GM23338 (cell line): ENCODE measurements at places on chromosomes 2 and 18. TPM values are rescaled to one million over a fixed set of nuclear protein-coding genes. Genes with fewer than 3 reads are reported as not detected.
A peak's percentile ranks its signal among the peaks of the same experiment; 100 is the strongest.

- no peak for DNase-seq
Observed at GRCh38 chr18:23538001-23538400, 34.7 kb downstream of the RMC1 start.

Gene SERPINB13
- not detected in 2 replicates for total RNA-seq

- no peak for DNase-seq
Observed at GRCh38 chr2:40098786-40099470, 319.9 kb upstream of the THUMPD2 start.

GRCh38 chr2:232587512-232587911 lies 37.0 kb downstream of the EIF4E2 start:
- no peak for DNase-seq

Gene STON1
- total RNA-seq, result 14.4 and 14.9 TPM in 2 replicates

Gene GNLY
- total RNA-seq, result not detected in 2 replicates

DNA sequence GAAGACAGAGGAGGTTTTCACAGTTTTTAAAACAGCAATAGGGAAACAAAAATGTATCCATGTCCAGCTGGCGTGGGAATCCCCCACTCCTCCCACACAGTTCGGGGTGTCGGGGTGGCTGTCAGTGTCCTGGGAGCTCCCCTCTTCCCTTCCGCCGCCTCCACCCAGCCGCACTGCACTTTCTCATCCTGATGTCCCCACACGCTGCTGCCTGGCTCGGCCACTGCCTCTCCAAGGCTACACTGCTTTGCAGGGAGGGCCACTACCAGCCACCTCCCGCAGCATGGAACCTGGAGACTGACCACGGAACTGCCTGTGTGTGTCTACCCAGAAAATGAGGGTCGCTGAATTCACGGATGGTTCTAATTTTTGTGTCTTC lies 138.7 kb upstream of the CTDP1 start:
- no peak for DNase-seq

- DNase-seq, result no peak
Observed at GRCh38 chr2:124032799-124033198, 7.7 kb downstream of the CNTNAP5 start.

Gene APCDD1
- 0.97 and 1.0 TPM in 2 replicates for total RNA-seq

GRCh38 chr2:190468814-190469569 lies 60.8 kb downstream of the MFSD6 start:
- DNase-seq, result no peak

DNA sequence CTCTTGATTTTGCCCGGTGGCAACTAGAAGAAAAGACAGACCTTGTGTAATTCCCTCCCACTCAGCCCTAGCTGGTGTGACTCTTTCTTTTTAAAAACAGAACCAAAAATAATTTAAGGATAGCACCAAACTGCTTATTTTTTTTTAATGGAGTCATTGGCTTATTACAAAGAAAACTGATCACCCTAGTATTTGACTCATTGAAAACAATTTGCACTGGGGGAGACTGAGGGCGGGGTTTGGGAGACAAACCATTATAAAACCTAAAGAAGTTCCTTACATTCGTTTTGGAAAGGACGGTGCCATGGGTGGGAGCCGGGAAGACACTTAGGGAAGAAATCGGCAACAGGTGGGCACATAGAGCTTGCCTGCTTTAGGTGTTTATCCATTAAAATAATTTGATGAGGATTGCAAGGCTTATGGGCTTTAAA lies 2.5 kb downstream of the PAX3 start:
- no peak for DNase-seq

GRCh38 chr18:11320986-11321385 lies 171.6 kb upstream of the PIEZO2 start:
- no peak for DNase-seq

DNA sequence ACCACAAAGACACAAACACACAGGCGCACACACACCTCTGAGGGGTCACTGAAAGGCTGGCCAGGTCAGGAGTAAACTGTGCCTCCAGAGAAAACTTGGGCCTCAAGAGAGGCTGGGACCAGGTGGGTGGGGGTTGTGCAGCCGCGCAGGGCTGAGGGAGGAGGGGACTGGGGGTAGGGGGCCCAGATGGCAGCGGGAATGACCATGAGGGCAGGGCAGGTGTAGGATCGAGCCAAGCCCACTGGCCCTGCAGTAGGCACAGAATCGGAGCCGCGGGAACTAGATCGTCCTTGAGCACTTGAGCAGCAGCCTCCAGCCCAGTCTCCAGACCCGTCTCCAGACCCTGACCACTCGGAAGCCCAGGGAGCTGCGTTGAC lies 36.8 kb downstream of the ANKMY1 start:
- peak; percentile 12 for DNase-seq

Gene MORN2
- total RNA-seq, result 5.9 and 7.6 TPM in 2 replicates

DNA sequence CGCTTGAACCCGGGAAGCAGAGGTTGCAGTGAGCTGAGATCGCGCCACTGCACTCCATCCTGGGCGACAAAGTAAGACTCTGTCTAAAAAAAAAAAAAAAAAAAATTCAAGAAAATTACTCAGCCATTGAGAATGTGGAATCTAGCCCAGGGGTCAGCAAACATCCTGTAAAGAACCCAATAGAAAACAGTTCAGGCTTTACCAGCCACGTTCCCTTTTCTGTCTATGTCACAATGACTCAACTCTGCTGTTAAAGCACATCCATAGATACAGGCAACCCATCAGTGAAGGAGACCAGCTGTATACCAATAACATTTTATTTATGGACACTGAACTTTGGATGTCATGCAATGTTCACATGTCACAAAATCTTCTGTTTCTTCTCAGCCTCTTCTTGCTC lies 435.6 kb upstream of the GYPC start:
- DNase-seq, result no peak

DNA sequence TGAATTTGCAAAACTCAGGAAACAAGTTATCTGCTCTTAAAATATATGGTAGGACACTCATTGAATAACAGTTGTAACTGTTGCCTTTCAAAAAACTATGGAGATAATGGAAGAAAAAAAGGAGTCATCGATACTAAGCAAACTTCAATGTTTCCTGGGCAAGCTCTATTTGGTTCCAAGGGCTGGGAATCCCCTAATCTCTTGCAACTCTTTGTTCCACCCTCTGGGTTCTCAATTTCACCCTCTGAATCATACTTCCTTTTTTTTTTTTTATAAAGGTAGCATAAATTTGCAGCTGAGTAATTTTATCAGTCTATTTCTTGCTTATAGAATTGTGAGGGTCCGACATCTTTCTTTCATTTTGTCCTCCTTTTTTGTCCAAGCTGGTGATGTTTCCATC lies 36.7 kb downstream of the SLC9A4 start:
- no peak for DNase-seq

DNA sequence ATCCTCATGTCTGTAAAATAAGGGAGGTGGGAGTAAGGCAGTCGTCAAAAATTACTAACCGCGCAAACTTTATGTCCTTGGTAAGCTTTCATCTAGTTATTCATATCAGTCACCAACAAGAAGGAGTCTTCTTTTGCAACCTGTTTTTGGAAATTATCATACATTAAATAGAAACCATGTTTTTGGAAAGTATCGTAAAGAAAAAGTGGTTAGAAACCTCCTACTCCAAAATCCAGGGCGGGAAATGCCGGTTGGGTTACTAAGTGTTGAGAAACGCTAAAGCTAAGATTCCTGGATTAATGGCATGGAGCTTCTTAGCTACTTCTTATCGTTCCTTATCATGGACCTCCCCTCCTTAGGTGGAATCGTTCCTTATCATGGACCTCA lies 778 bp downstream of the BBS5 start:
- DNase-seq, result no peak

Gene ALPI
- total RNA-seq, result not detected in 2 replicates

DNA sequence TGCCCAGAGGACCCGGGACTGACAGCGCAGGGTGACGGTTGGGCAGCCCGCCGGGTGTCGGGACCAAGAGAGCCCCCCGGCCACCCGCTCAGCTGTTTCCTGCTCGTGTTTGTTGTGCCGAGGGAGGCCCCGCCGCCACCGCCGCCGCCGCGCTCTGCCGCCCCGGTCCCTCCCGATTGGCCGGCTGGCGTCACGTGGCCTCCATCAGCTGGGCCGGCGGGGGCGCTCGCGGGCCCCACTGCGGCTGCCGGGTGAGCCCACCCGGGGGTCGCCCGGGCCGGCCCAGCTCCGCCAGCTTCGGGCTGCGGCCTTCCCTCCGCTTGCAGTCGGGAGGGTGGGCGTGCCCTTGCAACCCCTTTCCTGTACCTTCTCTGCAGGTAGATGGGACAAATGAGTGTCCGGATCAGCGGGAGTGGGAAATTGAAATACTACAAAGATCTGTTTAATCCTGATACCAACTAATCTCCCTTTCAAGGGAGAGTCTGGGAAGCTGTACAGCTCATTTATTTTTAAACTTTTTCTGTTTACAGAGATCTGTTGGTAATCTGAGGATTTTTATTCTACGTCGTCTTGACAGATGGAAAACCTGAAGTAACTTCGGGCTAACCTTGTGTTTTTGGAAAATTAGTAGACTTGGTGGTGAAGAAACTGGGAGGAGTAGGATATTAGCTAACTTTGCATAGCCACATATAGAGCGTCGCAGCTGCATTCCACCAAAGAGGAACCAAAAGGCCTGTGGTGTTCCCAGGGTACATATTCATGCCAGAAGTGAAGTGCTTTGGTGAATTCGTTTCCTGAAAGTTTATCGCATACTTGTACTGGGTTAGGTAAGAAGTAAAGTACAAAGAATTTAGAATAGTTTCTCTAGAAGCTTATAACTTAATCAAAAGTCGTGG lies 1.2 kb downstream of the YPEL5 start:
- peak; percentile 80 for DNase-seq

- no peak for DNase-seq
Observed at GRCh38 chr18:29217124-29217915, 1040.4 kb upstream of the CDH2 start.

Gene UCN
- total RNA-seq, result 0.59 TPM in 1 of 2 replicates, not detected in the other

GRCh38 chr2:170354388-170354787 lies 176.4 kb downstream of the MYO3B start:
- DNase-seq, result peak; percentile 62

- no peak for DNase-seq
Observed at GRCh38 chr2:195903956-195904355, 164.7 kb downstream of the DNAH7 start.
